ENCODE measurements at places on chromosomes 12 and 14.

DNA sequence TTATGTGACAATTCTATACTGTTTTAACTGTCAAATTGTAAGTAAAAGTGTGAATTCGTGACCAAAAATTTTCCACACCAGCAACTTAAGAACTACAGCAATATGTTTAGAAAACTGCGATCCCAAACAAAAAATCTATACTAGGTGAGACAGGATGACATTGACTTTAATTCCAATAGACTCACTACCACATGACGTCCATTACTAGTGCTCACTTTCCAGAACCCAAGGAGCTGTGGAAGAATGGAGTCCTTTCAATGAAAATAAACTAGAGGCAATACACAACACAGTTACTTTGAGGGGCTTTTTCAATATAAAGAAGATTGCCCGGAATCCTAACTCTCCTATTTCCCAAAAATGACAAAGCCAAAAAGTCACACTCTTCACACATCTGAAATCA is 1.4 kb downstream of the EPS8 start:
- DNase-seq: no peak

- no peak for DNase-seq
Measured at GRCh38 chr14:63147018-63147417, 57.2 kb upstream of the RHOJ start.

DNA sequence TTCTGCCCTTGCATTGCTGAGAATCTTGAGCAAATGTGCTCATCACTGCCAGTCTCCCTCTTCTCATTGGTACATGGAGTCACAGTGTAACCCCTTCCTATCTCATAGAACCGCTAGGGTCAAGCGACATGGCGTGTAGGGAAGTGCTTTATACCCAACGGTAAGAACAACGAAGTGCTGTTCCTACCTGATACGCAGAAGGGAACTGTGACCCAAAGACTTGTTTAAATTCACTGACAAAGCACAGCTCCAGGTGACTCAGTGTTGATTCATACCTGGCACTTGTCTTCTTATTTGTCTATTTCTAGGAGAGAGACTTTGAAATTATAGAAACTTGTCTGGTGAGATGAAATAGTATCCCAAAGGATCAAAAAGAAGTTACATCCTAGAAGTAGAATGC is 53.7 kb downstream of the FBXL14 start:
- no peak for DNase-seq

DNA sequence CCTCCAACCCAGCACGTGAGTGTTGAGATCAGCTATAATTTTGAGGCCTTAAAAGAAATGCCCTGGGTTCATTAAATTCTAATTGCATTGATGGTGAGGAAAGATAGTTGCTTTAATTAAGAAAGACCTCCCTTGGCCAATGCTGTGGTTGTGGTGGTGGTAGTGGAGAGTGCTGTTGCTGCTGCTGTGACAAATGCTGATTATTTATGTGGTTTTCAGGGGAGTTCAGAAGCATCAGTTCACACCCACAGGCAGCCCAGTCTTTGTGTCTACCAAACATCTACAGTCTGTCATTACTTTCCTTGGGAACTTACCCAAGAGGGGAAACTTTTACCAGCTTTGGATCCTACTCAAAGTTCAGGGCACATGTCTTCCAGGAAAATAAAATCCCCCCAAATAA is 178.4 kb upstream of the PARP11 start:
- DNase-seq: no peak

DNA sequence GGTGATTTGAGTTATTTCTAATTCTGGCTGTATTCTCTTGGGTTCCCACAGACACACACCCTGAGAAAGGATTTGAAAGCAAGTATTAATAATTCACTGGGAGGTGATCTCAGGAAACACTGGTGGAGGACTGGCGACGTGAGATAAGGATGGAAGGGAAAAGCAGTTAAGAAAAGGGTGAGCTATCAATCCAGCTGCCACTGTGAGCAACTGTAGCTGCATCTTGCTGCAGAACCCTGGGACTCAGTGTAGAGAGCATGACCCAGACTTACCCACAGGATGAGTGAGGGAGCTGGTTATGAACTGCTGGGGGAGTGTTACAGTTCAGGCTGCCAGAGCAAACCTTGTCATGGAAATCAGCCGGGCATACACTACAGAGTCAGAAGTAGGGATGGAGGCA is 71.9 kb downstream of the RESF1 start:
- no peak for DNase-seq

- DNase-seq: no peak
Measured at GRCh38 chr12:1862973-1863372, 42.6 kb downstream of the LRTM2 start.

GRCh38 chr12:96897421-96897820 is 9.6 kb upstream of the NEDD1 start:
- DNase-seq: no peak

GRCh38 chr12:128796439-128797118 is 27.2 kb downstream of the SLC15A4 start:
- DNase-seq: peak; percentile 40

- no peak for DNase-seq
Measured at GRCh38 chr14:64779472-64779871, 75.2 kb downstream of the PLEKHG3 start.

All from CD4-positive, alpha-beta T cell treated with Interleukin-15 for 4 hours (primary cell).